ENCODE measurements at places on chromosomes 6 and 20.
A peak's percentile ranks its signal among the peaks of the same experiment; 100 is the strongest.

DNA sequence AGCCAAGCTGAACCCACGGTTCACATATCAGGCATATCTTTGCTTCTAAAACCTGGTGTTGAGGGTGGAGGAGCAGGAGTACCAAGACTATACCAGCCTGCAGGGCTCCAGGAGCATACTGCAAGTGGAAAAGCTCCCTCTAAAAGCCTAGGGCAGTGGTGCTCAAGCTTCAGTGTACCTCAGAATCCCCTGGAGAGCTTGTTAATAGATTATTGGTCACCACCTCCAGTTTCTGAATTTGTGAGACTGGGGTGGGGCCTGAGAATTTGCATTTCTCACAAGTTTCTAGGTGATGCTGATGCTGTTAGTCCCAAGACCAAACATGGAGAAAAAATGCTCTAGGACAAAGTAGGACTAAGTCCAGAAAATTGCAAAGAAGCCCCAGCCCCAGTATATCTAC lies 65.4 kb downstream of the FILIP1 start:
- DNase-seq: no peak

DNA sequence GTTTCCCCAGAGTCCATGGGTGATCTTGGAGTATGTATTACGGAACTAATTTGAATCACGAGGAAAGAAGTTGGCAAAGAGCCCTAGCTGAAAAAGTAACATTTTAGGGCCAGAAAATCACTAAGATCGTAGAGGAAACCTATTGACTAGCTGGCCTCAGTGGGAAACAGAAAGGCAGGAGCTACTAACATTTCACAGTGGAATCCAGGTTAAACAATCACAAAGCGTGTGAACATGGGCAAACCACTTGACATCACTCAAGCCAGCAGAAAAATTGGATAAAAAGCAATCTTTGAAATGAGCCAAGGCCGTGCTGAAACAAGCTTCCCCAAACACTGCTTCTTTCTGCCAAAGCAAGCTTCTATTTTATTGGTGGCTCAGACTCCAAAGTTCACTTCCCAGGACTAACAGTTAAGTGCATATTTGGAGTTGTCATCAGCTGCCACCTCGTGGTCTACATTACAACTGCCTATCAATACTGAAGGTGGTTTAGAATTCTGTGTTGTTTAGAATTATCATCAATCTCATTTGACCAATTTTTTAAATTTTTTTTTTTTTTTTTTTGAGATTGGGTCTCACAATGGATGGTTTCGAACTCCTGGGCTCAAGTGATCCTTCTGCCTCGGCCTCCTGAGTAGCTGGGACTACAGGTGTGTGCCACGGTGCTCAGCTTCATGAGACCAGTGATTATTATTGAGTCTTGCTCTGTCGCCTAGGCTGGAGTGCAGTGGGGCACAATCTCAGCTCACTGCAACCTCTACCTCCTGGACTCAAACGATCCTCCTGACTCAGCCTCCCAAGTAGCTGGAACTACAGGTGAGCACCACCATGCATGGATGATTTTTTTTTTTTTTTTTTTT lies 10.6 kb downstream of the RPS10 start:
- peak; percentile 31 for DNase-seq

GRCh38 chr6:128078276-128078675 lies 177.4 kb upstream of the THEMIS start:
- no peak for DNase-seq

- DNase-seq: no peak
Observed at GRCh38 chr6:67393356-67393755, 1241.7 kb upstream of the ADGRB3 start.

DNA sequence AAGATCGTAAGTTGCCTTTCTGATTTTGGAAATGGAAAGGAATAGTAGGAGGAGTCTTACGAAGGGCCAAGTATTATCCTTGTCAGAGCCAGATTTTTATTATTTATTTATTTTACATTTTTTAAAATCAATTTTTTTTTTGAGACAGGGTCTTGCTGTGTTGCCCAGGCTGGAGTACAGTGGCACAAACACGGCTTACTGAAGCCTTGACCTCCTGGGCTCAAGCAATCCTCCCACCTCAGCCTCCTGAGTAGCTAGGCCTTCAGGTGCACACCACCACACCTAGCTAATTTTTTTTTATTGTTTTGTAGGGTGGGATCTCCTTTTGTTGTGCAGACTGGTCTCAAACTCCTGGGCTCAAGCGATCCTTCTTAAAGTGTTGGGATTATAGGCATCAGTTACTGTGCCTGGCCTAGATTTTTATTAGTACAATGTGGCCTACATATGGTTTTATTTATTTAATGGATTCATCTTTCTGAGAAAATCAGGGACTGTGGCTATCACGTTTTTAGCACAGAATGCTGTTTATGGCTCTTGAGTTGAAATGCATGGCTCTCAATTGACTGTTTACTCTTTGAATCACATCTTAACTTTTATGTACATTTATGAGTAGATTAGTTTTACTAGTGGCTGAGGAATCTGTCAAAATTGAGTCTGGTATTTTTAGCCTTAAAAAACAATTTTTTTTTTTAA lies 16.7 kb downstream of the CDC5L start:
- no peak for DNase-seq

DNA sequence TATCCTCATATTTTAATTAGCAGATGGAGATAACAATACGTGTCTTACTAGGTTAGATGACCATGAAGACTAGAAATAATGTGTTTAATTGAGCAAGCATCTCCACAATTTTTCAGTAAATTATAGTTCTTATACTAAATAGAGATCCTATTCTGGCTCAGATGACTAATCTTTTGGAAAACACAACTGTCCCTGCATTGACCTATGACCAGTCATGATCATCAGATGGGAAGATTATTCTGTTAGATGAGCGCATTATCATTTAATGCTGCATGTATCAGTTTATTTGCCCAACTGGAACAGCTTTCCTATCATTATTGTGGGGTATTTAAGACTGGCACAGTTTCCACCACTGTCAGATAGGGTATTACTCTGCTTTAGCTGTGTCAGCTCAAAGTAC lies 185.5 kb downstream of the MOXD1 start:
- DNase-seq: no peak

- DNase-seq: no peak
Observed at GRCh38 chr6:110250058-110250457, 69.8 kb downstream of the CDC40 start.

GRCh38 chr6:41451039-41451438 lies 95.1 kb upstream of the FOXP4 start:
- peak; percentile 10 for DNase-seq

DNA sequence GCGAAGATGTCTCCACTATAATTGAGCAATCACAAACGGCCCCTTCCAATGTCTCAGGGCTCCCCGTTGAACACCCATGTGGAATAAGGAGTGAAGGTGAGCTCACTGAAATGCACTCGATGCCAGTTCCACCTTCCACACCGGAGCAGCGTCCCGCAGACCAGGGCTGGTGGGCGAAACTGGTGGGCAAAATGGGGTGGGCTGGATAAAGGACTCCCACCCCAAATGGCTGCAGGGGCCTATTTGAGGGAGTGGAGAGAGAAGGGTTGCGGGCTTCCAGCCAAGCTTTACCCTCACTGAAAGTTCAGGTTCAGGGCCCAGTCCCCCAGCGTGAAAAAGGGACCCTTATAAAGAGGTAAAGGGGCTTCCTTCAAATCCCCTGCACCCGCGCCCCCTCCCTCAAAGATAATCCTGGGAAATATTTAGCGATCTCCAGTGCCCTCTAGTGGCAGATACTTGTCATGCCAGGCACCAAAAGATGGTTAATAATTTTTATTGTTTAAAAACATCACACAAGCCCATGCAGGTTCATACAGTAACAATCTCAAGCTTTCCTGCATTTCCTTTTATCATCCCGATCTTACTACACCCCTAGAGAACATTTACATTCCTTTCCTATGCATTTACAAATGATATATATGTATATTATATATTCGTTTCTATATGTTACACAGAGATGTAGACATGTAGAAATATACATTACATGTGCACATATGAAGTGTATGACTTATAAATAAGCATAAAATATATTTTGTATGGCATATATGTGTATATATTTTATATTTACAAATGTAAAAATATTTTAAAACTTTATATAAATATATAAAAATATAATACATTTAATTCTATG lies 58.2 kb upstream of the NKX2-2 start:
- peak; percentile 8 for DNase-seq

GRCh38 chr20:63556873-63557478 lies 3.0 kb downstream of the FNDC11 start:
- no peak for DNase-seq

GRCh38 chr6:139751179-139751578 lies 376.7 kb upstream of the CITED2 start:
- no peak for DNase-seq

DNA sequence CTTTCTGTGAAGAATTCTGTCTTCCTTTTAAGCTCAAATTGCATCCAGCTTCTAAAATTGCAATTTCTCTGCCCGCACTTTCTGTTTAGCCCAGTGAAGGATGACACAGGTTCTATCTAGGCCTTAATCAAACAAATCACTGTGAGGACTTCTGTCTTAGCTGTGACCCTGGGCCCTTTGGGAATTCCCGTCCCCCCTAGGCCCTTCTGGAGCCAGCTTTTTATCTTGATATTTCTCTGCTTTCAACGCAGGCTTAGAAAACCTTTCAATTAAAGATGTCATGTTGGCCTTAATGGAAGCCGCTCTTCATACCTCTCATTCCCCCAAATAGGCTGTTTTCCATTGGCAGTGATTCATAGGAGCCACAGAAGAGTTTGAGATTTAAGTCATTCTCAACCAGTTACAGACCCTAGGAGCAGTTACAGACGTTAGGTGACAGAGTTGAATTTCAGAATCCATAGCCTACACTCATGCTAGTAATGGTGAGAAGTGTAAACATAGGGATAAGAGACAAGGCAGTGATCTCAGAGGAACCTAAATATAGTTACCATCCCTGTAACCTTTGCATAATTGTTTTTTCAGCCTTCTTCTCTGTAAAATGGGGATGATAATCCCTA lies 74.8 kb upstream of the FLRT3 start:
- DNase-seq: no peak

- DNase-seq: no peak
Observed at GRCh38 chr6:5672581-5673011, 334.1 kb downstream of the NRN1 start.

- no peak for DNase-seq
Observed at GRCh38 chr6:106908386-106908840, 66.1 kb downstream of the CD24 start.

GRCh38 chr6:127267646-127268625 lies 1.3 kb downstream of the RNF146 start:
- DNase-seq: no peak

DNA sequence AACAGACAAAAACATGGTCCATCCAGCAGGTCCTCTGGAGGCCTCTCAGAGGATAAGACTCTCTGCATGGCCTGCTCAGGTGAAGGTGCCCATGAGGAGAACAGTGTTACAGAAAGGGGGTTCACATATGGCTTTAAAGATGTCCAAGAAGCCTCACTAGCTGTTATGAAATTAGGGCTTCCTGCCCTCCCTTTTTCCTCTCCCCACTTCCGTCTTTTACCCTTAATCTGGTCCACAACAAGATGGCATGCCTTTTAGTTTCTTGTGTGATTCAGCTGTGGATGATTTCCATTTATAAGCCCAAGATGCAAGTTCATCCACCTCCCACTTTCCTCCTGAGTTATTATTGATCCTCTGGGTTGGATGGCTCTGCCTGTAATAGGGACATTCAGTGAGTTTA lies 14.0 kb downstream of the GCNT2 start:
- DNase-seq: no peak

GRCh38 chr6:3433005-3433404 lies 23.8 kb downstream of the SLC22A23 start:
- DNase-seq: no peak

- no peak for DNase-seq
Observed at GRCh38 chr6:44869321-44869897, 458.7 kb upstream of the RUNX2 start.

DNA sequence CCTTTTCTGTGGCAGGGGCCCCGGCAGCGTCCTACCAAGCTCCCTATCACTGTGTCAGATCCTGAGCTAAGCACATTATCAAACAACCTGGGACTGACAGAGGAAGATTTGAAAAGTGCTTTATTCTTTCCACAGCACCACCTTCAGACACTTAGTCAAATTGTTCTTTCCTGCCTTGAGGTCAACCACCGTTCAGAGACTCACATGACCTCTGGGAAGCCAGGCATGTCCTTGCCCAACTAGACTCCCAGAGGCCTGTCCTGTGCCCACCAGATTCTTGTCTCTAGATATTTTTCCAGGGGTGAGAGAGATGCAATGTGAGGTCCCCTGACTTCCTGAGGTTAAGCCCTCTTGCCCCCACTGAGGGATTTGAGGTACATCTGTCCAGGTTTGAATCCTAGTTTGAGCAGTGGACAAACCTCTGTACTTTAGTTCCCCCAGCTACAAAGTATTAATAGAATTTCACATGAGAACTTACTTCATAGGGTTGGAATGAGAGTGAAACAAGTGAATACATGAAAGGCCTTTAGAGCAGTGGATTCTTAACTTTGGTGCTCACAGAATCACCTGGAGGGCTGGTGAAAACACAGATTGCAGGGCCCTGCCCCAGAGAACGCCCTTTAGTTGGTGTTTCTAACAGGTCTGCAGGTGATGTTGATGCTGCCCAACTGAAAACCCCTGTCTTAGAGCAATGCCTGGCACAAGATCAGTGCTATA lies 179.8 kb downstream of the CLIC5 start:
- no peak for DNase-seq

- no peak for DNase-seq
Observed at GRCh38 chr20:46642265-46642968, 8.8 kb downstream of the SLC13A3 start.

GRCh38 chr6:87274660-87275274 lies 47.6 kb upstream of the SMIM8 start:
- no peak for DNase-seq

- DNase-seq: no peak
Observed at GRCh38 chr20:61861858-61862257, 203.8 kb downstream of the TAF4 start.

- no peak for DNase-seq
Observed at GRCh38 chr20:658202-658601, 5.2 kb upstream of the SRXN1 start.

GRCh38 chr6:13273931-13274706 lies 54.2 kb downstream of the TBC1D7 start:
- DNase-seq: no peak

- no peak for DNase-seq
Observed at GRCh38 chr6:145442110-145442509, 293.2 kb downstream of the EPM2A start.

DNA sequence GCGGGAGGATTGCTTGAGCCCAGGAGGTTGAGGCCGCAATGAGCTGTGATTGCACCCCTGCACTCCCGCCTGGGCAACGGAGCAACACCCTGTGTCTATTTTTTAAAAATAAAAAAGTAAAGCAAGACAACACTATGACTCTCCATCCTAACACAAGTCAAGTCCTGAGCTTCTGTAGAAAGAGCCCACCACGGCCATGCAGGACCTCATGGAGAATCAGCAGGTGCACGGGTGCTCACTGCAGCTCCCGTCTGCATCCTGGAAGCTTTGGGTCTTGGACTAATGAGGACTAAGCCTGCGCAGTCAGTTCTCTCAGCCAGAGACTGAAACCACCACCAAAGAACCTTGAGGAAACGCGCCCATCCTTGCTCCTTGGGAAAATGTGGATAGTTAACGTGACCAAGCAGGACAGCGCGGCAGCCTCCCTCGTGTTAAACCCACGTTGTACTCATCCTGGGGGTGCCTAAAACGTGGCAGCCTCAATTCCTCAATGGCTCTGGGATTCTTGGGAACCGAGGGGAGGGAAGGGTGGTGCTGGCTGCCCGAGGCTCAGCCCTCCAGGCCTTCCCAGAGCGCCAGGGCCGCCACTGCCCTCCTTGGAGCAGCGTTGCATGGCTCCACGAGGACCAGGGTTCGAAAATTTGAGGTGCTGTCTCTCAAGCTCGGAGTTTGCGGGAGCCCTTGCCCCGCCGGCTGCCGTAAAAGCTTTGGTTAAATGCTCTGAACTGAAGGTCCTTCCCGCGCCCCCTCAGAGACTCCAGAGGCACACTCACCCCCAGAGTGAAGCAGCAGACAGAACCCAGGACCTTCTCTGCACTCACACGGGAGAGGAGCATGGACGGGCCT lies 29.0 kb downstream of the DLL1 start:
- DNase-seq: no peak
